GM13977 (cell line): ENCODE measurements at places on chromosomes 3 and 15.

- no peak for DNase-seq
These were observed 420.2 kb upstream of the CCDC54 start for GRCh38 chr3:106957029-106957428.

- no peak for DNase-seq
These were observed 18.9 kb upstream of the TIGIT start for GRCh38 chr3:114274929-114275328.

GRCh38 chr3:32583708-32584107, 13.1 kb upstream of the DYNC1LI1 start:
- DNase-seq, result no peak

- peak; percentile 66 for DNase-seq
These were observed 11.8 kb downstream of the SLC12A8 start for GRCh38 chr3:125200731-125201139.

DNA sequence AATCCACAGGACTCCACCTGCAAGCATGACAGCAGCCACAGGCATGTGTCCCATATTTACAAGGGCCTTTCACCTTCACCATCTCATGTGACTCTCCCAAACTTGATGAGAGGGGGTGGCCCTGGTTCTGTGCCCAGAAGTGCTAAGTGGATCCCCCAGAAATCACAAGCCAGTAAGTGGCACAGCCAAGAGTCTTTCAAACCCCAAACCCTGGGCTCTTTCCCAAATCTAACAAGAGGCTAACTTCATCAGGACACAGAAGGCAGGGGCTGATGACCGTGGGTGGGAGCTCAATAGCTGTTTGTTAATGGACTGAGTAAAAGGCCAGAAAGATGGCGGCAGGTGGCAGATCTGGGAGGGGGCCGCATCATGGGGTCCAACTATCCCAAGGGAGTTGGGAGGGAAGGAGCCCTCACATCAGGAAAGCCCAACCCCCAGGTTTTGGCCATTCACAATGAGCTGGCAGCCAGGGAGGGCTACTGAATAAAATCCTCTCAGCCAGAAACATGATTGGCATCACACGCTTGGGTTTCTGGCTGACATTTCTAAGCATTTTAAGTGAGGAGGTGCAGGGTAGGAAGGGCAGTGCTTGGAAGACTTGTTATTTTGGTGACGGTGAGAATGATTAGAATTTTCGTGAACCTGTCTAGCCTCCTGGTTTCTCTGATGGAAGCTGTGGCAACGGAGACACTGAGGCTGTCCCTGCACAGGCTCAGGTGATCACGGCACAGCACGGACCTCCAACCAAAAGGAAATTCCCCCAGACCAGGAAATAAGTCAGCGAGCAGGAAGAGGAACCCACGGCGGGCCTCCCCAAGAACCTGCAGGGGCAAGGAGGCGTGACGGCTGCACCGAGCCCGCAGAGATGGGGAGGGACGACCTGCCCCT, 109.3 kb downstream of the OXNAD1 start:
- no peak for DNase-seq

DNA sequence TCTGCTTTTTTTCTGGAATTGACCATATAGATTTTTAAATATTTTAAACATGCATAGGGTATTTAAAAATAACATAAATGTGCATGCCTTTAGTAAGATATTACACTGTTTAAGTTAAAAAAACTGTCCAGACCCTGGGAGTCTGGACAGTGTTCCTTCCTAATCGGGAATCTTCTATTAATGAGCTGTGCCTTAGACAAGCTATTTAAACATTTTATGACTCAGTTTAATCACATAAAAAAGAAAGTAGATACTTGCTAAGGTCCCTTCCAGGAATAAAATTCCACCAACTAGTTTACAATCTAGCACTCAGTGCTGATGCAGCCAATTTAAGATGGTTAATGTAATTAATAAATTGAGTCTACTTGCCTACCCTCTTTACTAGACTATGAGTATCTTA, 140.4 kb upstream of the DPH6 start:
- no peak for DNase-seq

GRCh38 chr3:52532517-52532837, 1.2 kb downstream of the NT5DC2 start:
- DNase-seq, result peak; percentile 59
